Lower leg skin (tissue), 4 donors: ENCODE measurements at places on chromosomes 2 and 18. TPM values are rescaled to one million over a fixed set of nuclear protein-coding genes. Genes with fewer than 3 reads are reported as not detected.
A peak's percentile ranks its signal among the peaks of the same experiment; 100 is the strongest.

GRCh38 chr2:42653908-42654445 is 85.5 kb downstream of the MTA3 start:
- DNase-seq: no peak

ELOA2 gene
- total RNA-seq: not detected

DNA sequence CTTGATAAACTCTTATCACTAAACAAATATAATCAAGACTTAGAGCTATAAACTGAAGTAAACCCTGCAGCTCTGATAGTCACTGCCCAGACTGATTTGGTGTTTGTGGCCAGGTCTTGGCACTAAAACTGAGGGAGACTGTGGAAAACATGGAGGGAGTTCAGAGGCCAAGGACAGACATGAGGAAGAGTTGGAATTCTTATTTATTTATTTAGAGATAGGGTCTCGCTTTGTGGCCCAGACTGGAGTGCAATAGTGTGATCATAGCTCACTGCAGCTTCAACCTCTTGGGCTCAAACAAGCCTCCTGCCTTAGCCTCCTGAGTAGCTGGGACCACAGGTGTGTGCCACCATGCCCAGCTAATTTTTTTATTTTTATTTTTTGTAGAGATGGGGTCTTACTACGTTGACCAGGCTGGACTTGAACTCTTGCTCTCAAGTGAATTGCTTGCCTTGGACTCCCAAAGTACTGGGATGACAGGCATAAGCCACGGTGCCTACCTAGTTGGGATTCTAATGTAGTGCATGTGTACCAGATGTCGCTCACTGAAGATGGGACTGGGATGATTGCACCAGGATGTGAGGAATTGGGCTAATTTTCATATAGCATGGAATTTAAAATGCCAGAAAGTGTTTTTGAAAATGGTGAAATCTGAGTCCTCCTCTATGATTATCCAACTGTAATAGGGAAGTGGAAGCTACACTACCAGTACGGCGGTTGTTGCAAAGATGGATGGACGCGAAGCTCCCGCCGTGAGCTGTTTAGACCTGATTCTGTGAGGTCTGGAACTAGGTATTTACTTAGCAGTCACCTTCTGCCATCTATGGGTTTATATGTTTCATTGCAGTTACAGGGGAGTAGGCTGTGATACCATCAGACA is 52.7 kb upstream of the CTLA4 start:
- DNase-seq: no peak

CCDC121 gene
- total RNA-seq: 2.0 TPM

DNA sequence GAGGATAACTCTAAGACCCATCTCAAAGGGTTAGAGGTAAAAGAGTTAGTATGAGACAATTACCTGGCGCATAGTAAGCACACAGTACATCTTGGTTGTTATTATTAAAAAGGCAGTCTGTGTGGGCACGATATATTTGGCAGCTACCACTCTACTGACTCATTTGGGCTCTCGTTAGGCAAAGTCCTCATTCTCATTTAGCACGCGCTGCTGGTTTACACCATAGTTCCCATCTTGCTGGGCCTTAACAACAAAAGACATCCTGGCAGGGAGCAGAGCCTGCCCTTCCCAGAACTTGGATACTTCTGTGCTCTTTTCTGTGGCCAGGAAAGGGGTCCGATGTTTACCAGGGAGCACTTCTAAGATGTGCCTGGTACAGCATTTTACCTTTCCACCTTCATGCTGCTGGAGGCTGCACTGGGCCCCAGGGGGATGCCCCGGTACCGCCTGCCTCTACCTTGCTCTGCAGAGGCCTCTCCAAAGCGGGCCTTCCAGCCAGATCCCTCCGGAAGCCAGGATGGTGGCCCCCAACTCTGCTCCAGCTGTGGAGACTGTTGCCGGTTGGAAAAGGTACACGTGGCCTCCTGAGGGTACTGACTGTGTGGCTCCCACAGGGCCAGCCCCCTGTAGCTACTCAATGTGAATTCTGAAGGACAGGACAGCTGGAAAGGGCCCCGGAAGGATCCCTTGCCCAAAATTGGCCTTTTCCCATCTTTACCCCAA is 15.0 kb downstream of the GLI2 start:
- peak; percentile 76 for DNase-seq

DNA sequence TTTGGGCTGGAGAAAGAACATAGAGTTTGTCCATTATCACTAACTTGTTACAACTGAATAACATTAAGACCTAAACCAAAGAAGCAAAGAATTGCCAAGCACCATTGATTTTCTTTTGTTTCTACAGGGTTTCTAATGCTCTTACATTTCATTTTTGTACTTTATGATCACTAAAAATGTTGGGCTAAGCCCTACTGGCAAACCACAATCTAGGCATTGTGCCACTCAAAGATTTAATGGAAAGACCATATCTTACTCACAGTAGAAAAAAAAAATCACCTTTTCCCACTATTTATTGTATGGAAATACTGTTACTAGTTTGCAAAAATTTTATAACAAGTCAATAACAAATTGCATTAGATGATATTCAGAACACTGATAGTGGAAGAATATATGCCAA is 447.4 kb upstream of the PKDCC start:
- DNase-seq: no peak

GRCh38 chr2:227401550-227401949 is 13.8 kb upstream of the SCYGR1 start:
- no peak for DNase-seq

IL36B gene
- total RNA-seq: 9.5 TPM

RAD51AP2 gene
- 0.15 TPM for total RNA-seq

GRCh38 chr2:72276876-72277275 is 129.2 kb upstream of the CYP26B1 start:
- DNase-seq: no peak

AFF3 gene
- 2.1 TPM for total RNA-seq

DNA sequence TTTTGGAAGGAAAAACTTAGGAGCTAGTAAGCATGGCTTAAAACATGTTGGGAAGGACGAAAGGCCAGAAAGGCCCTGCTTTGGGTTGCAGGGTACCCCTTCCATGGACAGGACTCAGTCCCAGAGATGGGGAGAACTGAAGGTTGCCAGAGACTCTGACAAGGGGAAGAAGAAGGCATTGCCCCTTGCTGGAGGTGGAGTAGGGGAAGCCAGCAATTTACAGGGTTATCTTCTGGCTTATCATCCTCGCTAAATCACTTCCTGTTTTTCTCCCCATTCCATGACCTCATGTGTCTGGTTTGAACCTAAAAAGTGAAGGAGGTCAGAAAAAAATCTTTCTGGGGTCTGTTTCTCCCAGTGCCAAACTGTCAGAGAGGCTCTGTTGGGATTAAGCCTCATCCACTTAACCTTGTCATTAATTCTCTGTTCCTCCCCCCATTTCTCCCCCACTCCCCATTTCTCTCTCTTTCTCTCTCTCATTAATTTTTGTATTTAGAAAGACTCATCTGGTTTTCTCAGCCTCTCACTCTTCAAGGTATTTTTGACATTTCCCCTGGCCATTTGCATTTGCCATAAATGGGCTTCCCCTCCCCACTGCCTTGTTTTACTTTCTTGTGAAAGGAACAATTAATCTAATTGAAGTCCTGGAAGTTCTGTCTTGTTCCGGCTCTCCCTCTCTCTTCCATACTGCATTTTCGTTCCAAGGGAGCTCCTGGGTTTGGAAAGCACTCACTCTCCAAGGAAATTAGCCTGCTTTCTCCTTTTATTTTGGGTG is 17.4 kb downstream of the NRP2 start:
- no peak for DNase-seq

RESP18 gene
- total RNA-seq: not detected

DNA sequence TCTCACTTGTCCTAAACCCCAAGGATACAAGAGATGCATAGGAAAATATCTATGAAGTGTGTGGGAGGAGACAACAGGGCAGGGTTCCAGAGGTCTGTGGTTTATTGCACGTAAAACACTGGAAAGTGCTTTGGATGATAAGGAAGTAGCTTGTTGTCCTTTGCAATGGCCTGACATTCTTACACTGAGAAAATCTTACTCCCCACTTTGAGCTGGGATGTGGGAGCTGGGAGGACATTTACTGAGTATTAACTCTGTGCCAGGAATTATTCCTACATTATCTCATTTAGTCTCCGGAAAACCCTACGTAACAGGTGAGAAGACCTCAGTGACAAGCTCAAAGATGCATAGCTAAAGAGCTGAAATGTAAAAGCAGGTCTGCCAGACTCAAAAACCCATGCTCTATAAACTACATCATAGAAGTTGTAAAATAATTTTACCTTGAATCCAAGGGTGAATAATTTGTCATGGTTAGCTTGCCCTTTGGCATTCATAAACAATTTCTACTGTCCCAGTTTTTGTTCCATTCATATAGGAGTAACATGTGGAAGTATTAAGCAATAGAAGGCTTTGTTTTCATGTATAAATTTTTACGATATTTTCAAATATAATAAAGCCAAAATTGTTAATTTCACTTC is 9.2 kb upstream of the GALNT3 start:
- no peak for DNase-seq

HOXD13 gene
- total RNA-seq: 0.10 TPM

TTC39C gene
- total RNA-seq: 69.7 TPM

FAM110C gene
- 28.8 TPM for total RNA-seq

DNA sequence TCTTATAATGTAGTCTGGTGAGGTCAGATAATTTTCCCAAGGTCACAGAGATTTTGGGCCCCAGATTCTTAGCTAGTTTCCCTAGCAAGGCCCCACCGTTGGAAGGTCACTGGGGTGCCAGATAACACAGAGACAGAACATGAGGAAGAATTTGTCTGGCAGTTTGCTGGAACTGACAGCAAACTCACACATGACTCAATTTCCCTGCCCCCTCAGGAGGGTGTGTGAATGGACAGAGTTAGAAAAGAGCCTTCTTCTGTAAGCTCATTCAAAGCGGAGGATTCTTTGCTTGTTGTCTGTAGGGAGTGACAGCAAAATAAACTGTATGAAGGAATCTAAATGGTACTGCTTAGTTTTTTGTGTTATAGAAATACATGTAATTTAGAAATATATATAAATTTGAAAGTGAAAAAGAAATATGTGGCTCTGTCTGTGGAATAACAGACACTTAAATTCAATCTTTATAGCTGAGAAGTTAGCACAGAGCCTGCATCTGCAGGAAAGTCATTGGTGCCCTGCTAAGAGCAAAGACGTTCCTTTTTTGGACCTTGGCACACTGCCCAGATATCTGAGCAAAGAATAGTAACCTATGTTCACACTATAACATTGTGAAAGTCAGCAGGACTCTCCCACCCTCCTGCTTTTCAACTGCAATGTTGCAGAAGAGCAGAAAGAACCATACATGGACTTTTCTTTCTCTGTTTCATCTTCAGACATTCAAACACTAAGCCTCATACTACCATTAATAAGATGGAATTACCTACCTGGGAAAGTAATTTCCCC is 2.1 kb downstream of the MDH1 start:
- no peak for DNase-seq

- no peak for DNase-seq
Observed at GRCh38 chr2:144801766-144802165, 281.8 kb upstream of the ZEB2 start.

- no peak for DNase-seq
Observed at GRCh38 chr18:8499810-8500675, 109.2 kb upstream of the RAB12 start.

OTOS gene
- not detected for total RNA-seq

GRCh38 chr18:70181015-70181414 is 24.5 kb downstream of the RTTN start:
- DNase-seq: no peak

GRCh38 chr18:57433934-57434535 is 1.1 kb upstream of the ONECUT2 start:
- DNase-seq: no peak

GRCh38 chr2:211454679-211455078 is 898.3 kb downstream of the CPS1 start:
- DNase-seq: no peak

- DNase-seq: no peak
Observed at GRCh38 chr2:170462433-170463205, 252.5 kb upstream of the SP5 start.

GRCh38 chr18:26867471-26867870 is 2.0 kb upstream of the AQP4 start:
- DNase-seq: no peak

DNA sequence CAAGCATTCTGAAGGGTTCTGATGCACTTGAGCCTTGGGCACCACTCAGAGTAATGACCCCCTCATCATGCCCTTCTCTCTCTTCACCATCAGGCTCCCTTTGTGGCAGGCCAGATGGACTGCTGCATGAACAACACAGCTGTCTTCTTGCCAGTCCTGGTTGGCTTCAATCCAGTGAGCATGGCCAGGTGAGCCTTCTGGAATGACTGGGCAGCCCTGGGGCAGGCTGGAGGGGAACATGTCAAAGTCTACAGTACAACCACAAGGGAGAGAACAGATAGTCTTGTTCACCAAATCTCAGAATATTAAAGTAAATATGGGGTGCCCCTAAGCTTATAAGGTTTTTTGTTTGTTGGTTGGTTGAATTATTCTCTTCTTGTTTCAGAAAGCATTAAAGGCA is 4.4 kb downstream of the GCKR start:
- DNase-seq: no peak

FHOD3 gene
- 5.3 TPM for total RNA-seq

LRRTM4 gene
- not detected for total RNA-seq

GRCh38 chr2:121539750-121540469 is 9.2 kb downstream of the RNU4ATAC start:
- no peak for DNase-seq

- no peak for DNase-seq
Observed at GRCh38 chr2:191926671-191927070, 79.8 kb upstream of the CAVIN2 start.

DNA sequence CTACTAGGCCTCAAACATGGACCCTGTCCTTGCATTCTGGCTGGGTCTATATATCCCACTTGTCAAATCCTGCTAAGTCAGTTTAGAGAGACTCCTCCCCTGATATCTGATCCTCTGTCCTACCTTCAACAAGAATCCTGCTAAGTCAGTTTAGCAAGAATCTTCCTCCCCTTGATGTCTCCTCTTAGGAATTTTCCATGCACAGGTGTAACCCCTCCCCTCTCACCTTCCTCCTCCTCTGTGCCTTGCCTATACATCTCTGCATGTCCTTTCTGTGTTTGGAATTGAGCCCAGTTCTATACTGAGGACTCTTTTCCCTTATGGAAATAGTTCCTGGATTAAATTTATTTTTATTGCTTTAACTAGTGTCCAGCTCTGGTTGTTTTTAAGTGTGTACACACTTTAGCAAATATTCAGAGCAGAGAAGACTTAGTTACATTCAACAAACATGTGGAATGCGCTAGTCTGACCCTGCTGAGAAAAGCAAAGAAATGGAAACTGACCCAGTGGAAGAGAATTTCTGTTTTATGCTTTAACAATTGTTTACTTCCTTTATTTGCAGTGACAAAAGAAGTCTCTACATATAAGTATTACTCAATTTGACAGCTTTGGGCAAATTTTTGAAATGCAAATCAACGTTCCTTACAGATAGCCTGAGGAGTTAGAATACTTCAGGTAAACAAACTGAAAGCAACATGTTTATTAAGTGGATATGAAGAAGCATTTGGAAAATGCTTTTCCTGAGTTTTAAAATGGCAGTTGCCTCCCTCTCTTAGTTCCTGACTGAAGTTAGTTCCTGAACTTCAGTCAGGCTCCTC is 80.6 kb downstream of the RIT2 start:
- no peak for DNase-seq

- no peak for DNase-seq
Observed at GRCh38 chr2:39658371-39658770, 7.3 kb upstream of the TMEM178A start.

ZNF804A gene
- total RNA-seq: 0.05 TPM

ZNF521 gene
- 6.4 TPM for total RNA-seq
